ENCODE measurements at places on chromosomes 4 and X.

DNA sequence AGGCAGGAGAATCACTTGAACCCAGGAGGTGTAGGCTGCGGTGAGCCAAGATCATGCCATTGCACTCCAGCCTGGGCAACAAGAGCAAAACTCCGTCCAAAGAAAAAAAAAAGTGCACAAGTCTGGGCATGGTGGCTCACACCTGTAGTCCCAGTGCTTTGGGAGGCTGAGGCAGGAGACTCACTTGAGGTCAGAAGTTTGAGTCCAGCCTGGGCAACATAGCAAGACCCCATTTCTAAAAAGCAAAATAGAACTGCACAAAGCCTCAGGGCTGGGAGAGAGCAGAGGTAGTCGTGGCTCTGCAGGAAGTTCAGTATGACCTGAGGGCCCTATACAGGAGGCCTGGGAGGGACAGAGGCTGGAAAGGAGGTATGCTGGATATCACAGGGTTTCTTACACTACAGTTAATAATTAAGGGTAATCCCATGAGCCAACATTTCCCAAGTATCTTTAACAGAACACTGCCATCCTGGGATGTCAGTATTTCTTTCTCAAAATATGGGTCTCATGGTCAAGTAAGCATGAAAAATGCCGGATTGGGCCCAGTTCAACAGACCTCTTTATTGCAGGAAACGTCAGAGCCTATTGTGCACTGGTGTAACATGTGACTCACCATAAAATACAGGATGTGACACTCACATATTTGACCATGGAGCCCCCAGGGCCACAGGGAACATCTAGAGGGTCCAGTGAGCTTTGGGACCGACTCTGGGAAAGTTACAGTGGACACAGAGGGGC lies 37.8 kb downstream of the ACSL1 start:
- DNase-seq, result no peak

- no peak for DNase-seq
Observed at GRCh38 chr4:164943192-164943591, 34.3 kb downstream of the TRIM61 start.

DNA sequence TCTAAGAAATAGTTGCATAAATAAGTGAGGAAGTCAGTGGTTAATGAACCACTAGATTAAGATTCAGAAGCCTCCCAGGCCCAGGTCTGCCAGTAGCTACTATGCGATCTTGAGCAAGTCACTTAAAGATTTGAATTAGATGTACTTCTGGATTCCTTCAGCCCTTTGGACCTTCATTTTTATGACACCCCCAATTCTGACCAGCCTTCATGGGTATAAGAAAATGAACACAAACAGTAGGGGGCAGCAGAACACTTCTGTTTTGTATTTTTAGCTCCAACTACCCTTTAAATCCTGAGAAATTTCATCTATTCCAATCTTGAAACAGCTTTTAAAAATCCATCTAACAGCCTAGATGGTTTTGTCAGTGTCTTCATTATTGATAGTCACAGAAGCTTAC lies 19.0 kb downstream of the TMEM47 start:
- no peak for DNase-seq

DNA sequence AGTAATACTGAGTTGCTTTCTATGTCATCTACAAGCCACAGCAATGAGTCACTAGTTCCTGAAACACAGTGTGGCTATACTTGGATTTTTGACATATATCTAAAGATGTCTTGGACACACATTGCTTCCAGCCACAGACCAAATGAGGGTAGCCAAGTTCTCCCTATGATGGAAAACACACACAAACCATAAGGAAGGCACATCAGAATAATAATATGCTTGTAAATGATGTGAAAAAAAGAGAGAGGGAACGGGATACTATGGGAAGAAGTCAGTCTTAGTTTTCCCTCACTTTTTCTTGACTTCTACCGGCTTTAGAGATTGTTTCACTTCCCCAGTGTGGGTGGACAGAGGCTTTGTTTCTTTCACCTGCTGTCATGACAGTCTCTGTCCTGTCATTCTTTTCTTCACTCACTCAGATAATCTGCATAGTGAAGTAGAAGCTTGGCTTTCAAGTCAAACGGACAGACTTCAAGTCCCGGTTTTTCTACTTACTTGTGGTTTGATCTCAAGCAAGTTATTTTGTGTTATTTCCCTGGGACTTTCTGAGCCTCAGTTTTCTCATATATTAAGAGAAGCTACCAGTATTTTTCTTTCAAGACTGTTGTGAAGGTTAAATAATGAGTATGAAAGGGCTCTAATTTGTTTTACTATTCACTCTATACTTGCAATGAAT lies 34.7 kb downstream of the P2RY10 start:
- DNase-seq, result no peak

- no peak for DNase-seq
Observed at GRCh38 chr4:139142087-139142486, 34.9 kb downstream of the ELF2 start.

GRCh38 chr4:80431203-80431965 lies 95.9 kb downstream of the CFAP299 start:
- DNase-seq, result no peak

- no peak for DNase-seq
Observed at GRCh38 chr4:6714954-6715353, 1.0 kb upstream of the BLOC1S4 start.

DNA sequence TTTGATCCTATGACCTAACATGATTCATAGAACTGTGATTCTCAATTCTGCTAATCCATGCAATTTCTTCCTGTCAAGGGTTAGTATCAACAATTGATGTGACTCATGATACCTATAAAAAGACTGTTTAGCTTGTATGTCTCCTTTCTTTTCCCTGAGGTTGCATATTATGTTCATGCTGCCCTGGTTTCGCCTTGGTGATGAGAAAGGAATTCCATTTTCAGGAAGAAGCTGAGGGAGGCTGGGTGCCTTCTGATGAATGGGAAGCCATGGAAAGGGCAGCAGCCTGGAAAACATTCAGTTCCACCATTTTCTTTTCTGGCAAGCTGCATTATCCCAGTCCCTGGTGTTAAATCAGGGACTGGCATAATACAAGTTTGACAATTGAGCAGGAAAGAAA lies 976.5 kb downstream of the RPA4 start:
- DNase-seq, result no peak

DNA sequence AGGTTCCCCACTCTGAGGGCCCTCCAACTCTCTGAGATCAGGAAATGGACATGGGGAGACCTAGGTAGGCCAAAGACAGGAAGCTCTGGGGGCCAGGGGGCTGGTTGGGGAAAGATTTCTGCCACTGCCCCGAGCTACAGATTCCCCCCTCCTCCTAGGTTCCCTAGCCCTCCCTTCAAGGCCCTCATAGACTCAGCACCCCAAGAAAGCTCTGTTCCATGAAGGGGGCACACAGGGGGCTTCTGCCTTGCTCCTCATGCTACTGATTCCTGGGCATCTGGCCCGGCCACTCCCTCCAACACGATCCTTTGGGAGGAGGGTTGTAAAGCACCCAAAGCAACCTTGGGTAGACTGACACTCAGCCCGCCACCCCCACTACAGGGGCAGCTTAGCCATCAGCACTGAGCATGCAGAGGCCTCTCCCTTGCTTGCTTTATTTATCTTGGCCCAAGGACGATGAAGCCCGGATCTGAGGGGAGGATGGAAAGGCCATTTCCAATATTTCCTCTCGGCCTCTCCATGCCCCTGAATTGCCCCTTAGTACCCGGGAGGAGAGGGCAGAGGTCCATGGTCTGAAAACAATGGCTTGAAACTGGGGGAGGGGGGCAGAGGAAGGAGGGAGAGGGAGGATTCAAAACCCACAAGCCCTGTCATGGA lies 146.7 kb downstream of the PJA1 start:
- no peak for DNase-seq

- DNase-seq, result no peak
Observed at GRCh38 chrX:130340271-130340670, 552 bp downstream of the SLC25A14 start.

- DNase-seq, result no peak
Observed at GRCh38 chrX:19515615-19516105, 352 bp upstream of the MAP3K15 start.

DNA sequence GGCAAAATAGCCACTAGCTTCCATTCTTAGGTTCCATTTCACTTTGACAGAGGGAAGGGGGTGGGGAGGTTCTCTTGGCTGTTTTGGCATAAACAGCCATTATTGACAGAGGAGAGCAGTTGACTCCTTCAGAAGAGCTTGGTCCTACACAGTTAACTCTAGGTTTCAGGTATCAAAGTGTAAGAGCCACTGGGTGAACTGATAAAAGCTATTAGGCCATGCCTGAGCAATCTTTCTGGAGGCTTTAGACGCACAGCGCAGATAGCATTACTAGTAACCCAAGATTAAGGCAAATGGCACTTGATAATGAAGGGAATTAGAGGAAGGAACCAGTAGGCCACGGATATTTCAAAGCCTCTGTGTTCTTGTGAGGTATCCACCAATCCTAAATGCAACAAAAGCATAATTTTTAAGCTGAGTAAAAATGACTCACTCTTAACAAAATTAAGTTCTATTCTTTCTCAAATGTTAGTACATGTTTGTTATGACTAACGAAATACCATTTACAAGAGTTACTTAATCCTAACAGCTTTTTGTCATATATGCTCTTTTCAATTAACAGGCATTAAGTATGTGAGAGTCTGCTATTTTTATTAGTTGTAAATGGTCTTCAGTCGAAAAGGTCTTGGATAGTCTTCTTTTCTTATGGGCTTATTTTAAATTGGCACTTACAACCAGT lies 53.6 kb downstream of the SLC7A11 start:
- no peak for DNase-seq

DNA sequence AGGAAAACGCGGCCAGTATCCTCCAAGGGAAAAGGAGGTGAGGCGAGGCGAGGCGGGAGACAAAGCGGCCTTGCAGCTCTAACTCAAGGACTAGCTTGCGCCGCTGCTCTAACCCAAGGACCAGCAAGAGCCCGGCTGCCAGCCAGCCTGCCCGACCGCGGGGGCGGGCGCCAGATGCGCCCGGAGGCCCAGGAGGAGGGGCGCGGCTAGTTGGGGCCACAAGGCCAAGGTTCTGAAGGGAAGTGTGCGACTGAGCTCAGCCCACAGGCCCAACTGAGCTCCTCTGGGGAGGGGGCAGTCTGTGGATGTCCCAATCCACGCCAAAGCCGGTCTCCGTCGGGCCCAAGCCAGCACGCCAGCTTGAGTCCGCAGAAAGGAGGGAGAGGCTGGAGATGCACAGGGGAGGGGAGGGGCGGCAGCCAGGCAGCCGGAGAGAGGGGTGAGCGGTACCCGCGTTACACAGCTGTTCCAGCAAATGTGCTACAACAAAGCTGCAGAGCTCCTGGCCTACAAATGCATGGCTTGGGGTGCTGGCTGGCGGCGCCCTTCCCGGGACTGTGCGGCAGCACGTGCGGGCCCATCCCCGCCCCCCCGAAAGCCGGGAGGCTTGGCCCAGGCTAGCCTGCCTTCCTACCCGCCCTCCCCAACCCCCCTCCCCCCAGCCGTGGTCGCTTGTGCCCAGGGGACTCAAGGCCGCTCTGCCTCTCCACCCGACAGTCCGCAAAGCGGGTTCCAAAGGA lies 637 bp downstream of the AMER1 start:
- DNase-seq, result no peak

- DNase-seq, result peak; percentile 69
Observed at GRCh38 chrX:16869393-16870094, 618 bp downstream of the RBBP7 start.

DNA sequence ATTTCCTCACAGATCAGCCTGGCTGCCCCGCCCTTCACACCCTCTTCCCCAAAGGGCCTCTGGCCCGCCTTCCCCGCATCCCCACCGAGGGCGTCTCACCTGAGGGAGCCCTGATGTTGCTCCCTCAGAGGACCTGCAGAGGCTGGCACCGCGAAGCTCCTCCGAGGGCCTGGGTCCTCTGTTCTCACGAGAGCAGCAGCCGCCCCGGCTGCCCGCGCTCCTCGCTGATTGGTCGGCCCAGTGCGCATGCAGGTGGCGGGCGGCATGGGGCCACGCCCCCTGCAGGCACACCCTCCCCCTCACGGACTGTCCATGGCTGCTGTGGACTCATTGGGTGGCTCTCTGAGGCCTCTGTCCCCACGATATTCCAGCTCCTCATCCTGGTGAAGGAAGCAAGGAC lies at the start of gene FAM9C:
Gene FAM9C, minus strand, starts transcription at position 180 of the 400 bp plus-strand sequence. CDS start 831 bp downstream, outside the sequence.
- no peak for DNase-seq

- no peak for DNase-seq
Observed at GRCh38 chr4:94848326-94848725, 90.6 kb downstream of the BMPR1B start.

DNA sequence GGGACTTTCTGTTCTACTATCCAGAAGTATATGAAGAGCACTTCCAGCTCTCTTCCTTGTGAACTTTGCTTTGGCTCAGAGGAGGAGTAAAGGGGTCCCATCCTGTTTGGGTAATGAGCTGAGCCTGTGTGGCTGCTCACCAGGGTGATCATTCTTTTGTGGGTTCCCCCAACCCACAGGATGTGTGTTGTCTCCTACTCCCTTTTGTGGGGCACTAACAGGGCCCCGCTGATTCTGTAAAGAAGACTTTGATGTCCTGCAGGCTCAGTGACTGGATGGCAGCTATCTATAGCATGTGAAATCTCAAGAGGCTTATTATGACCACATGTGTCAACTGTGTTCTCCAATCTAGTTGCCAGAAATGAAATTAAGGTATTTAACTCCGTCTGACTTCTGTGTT lies 40.8 kb downstream of the ZNF518B start:
- DNase-seq, result no peak

GRCh38 chr4:14196131-14196530 lies 568.6 kb upstream of the BOD1L1 start:
- no peak for DNase-seq

GRCh38 chr4:102789317-102789717 lies 28.5 kb upstream of the MANBA start:
- no peak for DNase-seq

DNA sequence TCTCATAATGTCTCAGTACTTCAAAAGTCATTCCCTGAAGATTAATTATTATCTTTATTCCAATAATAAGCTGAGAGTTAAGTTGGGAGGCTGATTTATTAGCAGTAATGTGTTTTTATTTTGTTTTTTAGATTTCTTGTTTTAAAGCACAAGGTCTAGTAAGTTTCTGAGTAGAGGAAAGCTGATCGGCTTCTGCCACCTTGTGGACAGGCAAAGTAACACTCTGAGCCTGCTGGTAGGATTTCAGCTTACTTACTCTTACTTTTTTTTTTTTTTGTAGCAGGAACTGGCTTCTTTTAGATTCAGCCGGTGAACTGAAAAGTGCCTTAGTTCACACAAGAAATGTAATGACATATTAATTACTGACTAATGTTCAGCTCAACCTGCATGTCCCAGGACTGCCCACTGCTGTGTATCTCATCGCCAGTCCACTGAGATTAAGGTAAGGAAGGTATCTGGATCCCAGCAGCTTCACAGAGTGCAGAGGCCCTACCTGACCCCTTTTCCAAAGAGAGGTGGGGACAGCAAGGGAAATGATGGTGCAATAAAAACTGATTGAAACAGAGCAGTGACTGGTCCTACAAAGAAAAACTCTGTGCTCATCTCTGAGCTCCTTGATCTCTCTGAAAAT lies 126.5 kb downstream of the ADGRA3 start:
- no peak for DNase-seq

- DNase-seq, result no peak
Observed at GRCh38 chr4:80027611-80028010, 45.4 kb downstream of the ANTXR2 start.

GRCh38 chr4:44736900-44737299 lies 10.5 kb upstream of the GNPDA2 start:
- no peak for DNase-seq

Measured in suprapubic skin (tissue), 4 donors.